ENCODE measurements at places on chromosomes 1 and 21.

DNA sequence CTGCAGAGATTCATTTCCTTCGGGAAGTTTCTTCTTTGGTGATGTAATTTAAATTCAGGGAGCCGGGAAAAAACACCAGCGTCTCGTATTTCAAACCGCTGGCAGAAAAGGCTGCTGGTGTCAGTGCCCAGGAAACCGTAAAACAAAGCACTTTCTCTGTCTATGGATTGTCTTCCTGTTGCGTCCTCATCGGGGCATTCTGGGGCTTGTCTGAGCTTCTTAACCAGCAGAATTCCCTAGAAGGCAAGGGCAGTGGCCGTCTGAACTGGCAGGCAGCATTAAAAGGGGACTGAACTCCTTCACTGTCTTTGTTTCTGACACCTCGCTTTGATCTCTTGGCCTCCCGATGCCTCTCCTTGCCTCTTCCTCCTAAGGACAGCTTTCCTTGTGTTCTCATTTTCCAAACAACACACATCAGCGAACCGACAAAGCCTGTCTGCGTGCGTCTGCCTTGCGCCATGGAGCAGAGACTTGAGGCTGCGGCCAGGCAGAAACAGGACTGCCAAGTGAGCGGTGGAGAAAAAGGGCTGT lies 391.6 kb upstream of the VAMP3 start:
- no peak for DNase-seq

- no peak for DNase-seq
Measured at GRCh38 chr1:32232558-32233304, 10.5 kb downstream of the EIF3I start.

DNA sequence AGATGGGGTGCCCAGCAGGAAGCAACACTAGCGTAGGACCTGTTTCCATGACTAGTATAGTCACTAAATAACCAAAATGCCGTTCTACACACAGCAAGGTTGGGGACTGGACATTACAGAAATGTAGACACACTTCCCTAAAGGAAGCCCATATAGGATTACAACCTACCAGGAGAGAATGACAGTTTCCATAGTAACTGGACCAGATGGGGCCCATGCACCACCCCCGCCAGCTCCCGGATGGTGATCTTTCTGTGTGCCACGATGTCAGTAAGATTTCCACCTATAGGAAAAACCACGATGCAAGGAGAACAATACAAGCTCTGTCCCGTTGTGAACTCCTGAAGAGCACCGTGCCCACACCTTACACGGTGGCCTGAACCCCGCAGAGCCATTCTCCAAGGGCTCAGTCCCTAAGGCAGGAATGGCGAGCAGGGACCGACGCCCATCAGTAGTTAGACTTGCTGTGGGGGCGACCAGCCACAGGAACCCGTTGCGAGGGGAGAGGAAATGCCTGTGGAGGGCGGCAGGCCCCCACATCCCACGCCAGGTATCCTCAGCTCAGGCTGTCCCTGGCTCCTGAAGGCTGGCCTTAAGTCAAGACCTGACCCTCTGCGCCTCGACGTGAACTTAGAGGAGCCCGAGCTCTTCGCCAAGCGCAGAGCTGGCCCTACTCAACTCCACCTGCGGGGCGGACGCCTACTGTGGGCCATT lies 13.6 kb upstream of the CEP85 start:
- DNase-seq = no peak

DNA sequence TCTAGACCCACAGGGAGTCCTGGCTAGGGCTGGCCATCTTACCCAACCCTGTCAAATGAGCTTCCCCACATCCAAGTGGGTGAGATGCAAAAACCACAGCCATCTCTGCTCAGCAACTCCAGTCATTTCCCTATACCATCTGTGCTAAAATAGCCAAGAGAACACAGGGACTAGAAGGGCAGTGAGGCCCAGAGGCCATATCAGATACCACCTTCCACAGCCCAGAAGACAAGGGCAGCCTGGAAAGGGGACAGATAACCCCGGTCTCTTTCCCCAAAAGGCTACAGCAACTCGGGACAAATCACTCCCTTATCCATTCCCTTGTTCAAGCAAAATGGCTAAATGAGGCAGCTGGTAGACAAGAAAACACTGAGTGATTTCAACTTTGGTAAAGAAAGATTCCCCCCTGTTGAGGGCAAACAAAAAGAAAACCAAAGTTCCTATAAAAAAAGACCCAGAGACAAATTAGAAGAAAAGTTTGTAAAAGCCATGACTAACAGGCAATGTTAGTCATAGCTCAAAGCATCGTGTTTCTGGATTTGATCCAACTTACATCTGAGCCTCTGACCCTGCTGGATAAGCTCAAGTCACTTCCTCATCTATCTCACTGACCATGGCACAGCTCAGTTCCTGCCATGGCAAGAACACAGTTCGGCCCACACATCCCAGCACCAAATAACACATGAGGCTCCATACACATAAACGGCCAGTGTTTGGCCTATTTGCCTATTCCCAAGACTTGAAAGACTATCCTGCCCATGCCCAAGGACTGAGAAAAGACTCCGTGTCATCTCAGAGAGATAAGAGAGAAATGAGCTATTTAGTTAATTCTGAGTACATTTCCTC lies 3.1 kb downstream of the LAMB3 start:
- no peak for DNase-seq

DNA sequence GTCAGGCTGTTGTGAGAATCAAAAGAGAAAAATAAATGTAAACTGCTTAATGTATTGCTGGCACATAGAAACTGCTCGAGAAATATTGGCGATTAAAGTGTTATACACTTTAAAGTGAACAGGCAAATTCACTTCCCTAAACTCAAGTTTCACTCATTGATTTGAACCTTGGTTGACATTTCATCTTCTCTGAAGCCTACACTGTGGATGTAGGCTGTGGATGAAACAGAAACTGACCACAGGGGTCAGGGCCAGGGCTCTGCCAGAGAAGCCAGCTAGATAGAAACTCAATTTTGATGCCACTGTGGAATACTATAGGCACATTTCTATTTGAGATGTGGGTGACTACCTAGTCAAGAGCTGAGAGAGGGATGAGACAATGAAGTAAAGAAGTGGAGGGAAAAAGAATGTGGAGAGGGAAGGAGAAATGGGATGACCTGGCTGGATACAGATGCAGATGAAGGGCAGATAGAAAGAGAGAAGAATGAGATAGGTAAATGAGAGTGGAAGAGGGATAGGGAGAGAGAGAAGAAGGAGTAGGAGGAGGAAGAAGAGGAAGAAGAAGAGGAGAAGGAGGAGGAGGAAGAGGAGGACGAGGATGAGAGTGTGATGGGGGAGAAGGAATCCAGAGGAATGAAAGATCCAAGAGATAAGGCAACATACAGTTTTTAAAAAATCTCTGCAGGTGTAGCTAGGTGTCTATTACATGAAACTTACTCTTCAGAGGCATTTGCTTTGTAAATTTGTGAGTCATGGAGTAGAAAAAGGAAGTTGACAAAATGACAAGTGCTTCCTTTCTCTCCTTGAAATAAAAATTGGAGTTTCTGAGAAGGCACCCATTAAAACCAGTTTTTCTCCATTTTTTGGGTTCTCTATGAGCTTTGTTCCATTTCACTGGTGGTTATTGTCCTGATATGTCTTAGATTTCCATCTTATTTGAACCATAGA lies 17.4 kb upstream of the CD1D start:
- no peak for DNase-seq

DNA sequence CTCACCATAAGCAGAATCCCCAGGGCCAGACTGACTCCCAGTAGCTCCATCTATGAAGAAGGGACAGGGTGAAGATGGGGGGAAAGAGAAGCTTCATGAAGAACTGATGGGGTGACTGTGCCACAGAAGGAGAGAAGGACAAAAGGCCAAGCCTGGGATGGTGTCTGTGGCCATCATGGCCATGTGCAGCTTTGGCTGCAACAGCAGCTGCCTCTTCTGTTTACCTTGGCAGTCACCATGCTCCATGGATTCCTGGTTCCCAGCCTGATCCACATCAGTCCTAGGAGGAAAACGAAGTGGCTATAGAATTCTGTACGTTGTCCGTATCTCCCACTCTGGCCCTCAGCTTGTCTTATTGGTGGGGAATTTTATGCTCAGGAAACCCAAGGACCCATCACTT lies 12.0 kb downstream of the SEMA6C start:
- no peak for DNase-seq

DNA sequence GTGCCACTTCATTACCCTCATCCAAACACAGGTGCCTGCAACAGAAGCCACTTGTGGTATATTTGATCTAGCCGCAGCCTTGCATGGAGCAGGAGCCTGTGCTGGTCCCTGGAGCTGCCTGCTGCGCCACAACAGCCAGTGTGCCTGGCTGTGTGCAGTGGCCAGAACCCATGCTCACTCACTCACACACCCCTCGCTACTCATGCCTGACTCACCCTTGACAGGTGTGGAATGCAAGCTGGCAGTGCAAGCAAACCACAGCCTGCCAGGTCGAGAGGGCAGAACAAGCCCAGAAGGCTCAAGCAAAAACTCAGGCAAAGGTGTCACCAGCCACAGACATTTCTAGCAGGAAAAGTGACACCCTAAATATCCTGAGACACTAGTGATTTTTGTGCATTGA lies 1510.9 kb downstream of the KCNT2 start:
- DNase-seq = no peak

- no peak for DNase-seq
Measured at GRCh38 chr1:218402786-218403120, 57.6 kb downstream of the TGFB2 start.

DNA sequence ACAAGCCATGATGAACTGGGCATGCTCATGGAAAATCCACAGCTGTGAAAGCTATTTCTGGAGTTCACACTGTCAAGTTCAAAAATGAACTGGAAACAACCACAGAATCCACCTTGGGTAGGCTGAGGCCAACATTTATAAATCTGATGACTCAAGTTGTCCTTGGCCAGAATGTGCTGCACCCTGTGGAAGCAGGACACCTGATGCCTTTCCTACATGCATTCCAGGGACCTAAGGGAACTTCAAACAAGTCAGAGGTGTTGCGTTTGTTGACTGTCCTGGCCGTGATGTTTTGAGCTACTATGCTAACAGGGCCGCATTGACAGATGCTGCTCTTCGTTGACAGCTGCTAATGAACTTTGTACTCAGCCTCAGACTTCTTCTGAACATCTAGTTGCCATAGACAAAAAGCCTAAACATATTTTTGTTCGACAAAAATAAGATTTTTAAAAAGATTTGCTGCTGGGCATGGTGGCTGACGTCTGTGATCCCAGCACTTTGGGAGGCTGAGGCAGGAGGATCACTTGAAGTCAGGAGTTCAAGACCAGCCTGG lies 127.9 kb upstream of the SLC45A1 start:
- DNase-seq = no peak

GRCh38 chr21:16976193-16976592 lies 536.6 kb upstream of the CXADR start:
- DNase-seq = no peak

DNA sequence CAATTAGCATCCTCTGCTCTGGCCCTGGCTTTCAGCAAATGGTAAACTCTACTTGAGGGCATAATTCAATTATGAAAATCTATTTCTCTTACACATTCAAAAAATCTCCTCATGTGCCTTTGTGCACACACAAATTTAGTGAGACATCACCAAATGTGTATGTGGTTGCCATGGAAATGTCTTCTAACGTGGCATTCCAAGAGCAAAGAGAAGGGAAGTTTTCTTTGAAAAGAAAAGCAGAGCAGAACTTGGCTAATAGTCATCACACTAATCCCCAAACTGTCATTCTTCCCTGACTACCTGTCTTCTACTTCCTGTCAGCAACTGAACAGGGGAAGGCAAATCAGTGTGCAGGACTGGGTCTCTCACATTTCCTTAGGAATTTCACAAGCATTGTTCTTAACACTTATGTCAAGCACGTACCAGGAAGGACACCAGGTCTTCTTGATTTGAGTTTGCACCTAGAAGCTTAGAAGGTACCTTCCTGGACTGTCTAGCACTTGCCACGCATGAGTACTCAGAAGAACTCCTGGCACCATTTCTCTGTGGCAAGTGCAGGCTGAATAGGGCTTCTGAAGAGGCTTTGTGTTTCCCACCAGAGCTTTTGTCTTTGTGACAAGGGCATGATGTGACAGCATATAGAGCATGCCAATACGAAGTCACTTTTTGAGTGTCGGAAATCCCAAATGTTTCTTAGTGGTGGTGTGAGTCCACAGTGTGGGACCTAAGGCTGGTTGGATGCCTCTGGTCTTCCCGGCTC lies 32.3 kb downstream of the MAN1C1 start:
- no peak for DNase-seq

DNA sequence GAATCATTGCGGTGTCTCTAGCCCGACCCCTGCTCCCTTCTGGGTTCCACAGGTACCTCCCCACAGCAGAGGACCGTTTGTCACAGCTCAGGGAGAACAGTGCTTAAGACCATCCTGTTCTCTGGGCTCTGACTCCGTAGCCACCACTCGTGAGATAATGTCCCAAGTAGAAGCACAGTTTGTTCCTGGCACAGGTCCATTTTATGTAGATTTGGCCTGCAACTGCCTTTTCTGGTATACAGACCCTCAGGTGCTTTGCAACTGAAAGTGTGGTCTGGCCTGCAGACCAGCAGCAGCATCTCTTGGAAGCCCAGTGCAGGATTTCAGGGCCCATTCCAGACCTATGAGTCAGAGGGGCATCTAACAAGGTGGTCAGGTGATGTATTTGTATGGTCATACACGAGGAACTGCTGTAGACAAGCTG lies 28.4 kb upstream of the TMEM125 start:
- DNase-seq = no peak

Data from activated naive CD4-positive, alpha-beta T cell treated with Interleukin-2 at 50 U/mL for 16 hours (primary cell).